ENCODE measurements at places on chromosomes 12 and 14.

DNA sequence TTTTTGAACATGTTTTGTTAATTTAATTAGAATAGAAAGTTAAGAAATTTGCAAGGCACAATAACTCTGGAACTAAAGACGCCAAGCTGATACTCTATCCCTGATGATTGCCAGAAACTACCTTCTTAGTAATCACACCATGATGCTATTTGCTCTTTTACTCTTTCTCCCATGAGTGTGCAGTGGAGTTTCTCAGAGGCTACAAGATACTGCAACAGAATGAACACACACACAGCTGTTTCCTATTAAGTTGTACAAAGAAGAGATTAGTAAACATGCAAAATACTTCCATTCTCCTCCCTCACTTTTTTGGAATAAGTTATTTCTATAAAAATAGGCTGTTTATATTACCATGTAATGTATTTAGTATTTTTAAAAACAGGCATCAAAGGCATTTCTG is 1367.5 kb downstream of the AACS start:
- DNase-seq = no peak

- DNase-seq = no peak
These were observed 85.7 kb downstream of the ABCD2 start for GRCh38 chr12:39533951-39534350.

GRCh38 chr12:124098887-124099286 is 125.9 kb downstream of the ZNF664 start:
- no peak for DNase-seq

DNA sequence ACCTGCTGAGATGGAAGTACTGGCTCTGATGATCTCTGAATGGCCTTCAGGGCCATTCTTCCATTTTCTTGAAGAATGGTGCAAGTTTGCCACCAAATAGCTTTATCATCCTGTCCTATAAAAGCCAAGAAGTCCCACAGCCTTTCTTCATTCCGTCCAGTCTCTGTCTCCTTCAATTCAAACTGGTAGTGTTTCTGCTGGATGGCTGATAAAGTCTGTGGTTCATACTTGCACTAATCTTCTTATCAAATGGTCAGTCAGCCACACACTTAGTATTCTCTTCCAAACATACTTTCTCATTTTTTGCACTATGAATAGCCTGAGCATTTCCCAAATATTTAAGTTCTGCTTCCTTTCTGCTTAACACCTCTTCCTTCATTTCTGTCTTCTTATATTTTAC is 39.4 kb upstream of the BEGAIN start:
- no peak for DNase-seq

GRCh38 chr14:29630566-29631160 is 297.0 kb downstream of the PRKD1 start:
- no peak for DNase-seq

DNA sequence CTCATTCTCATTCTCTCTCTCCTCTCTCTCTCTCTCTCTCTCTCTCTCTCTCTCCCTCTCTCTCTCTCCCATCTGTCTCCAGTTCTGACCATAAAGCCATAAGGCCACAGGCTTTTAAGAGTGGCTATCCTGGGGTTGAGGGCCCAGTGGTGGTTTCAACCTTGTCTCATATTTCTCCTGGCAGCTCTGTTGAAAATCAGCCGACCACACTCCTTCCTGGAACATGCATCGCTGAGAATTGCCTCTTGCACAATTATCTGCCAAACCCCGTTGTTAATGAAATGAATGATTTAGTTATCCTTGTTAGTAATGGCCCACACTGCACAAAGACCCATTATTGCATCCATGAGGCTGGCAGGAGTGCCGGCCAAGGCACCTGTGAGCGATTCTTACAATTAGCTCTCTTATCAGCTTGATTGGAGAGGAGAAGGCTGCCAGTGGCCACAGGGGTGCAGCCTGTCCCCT is 30.4 kb upstream of the KCNA5 start:
- DNase-seq = no peak

GRCh38 chr12:54704202-54704601 is 56.0 kb upstream of the DCD start:
- DNase-seq = no peak

DNA sequence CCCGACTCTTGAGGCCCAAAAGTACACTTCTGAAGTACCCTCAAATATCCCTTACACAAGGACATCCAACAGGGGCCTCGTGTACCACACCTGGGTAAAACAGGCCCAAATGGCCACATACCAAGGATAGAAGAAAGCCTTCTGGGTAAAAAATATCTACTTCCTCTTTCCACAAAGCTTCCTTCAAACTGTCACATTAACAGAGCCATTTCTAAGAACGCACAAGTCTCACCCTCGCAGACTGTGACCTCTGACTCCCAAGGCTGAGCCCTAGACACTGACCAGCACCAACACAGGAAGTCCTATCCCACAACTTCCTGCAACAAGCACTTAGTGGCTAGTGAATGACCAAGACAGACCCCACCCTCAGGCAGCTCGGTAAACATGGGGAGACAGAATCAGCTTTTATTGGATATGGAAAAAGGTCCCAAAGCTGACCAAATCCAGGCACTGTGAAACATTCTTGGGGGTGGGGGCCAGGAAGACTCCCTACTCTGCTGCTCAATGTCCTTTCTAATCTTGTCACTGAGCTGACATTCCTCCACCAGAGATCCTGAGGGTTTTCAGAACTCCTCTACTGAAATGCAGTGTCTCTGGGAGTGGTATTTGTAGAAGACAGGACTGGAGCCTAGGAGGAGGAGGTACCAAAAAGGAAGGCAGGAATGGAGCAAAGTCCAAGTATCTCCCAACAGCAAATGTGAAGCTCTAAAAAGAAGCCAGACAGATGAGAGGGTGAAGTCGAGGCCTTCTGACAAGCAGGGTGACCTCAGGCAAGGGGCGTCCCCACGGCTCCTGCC is 15.9 kb downstream of the KCTD10 start:
- no peak for DNase-seq

DNA sequence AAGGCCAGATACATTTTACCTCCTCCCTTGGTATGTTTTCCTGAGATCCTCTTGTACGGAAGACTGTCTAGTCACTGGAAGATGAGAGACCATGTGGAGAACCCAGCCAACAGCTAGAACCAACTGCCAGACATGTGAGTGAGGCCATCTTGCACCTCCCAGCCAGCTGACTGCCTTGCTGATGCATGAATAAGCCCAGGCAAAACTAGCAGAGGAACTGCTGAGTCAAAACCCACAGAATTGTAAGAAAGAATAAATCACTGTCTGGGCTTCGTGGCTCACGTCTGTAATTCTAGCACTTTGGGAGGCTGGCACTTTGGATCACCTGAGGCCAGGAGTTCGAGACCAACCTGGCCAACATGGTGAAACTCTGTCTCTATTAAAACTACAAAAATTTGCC is 160.0 kb downstream of the TPH2 start:
- DNase-seq = no peak

GRCh38 chr12:28318273-28318672 is 128.0 kb downstream of the CCDC91 start:
- DNase-seq = no peak

GRCh38 chr14:31449971-31450610 is 7.2 kb downstream of the DTD2 start:
- no peak for DNase-seq

DNA sequence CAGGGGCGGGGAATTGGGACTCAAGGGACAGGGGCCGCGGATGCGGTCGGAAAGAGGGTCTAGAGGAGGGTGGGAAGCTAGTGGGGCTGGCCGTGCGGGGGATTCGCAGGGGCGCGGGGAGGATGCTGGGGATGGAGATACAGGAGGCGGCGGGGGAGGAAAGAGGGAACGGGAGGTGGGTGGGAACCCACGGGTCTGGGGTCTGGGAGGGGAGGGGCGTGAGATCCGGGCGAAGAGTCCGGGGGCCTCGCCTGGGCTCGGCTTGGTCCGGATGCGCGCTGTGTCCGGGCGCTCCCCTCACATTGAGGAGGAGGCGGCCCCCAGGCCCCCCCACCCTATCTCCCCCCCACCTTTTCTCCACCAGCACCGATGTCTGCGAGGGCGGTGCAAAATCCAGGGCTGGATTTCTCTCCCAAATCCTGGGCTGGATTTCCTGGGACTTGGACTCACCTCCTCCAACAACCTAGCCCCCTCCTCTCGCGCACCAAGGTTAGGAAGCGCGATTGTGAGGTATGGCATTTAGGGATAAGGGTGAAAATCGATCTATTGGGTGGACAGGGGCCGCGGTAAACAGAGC is at the start of gene AGAP2:
TSS of gene AGAP2 (minus strand) at position 82 of the 577 bp plus-strand sequence. CDS start 496 bp downstream, outside the sequence.
- DNase-seq = peak; percentile 48

DNA sequence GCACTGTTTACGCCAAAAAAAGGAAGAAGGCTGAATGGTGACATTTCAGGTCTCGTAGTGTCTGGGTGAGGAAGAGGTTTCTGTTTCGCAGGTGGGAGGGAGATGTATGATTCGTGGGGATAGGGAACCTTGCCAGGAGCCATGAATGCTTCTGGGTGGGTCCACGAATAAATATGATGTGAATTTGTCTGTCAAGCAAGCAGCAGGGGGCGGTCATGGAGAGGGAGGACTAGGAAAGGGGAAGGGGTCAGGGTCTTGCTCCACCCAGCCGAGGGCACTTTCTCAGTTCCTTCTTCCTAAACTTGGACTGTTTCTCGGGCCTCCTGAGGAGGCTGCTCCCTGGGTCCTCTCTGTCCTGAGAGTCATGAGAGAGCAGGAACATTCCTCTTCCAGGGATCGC is 72.5 kb downstream of the LGMN start:
- DNase-seq = no peak

- peak; percentile 39 for DNase-seq
These were observed 97.9 kb downstream of the RERGL start for GRCh38 chr12:17992002-17992656.

Measured in BE2C (cell line).